Vein endothelial cell (primary cell): ENCODE measurements at places on chromosomes 1 and 21. TPM values are rescaled to one million over a fixed set of nuclear protein-coding genes. Genes with fewer than 3 reads are reported as not detected.

The TMEM54 gene
- 25.1 and 28.1 TPM in 2 replicates for total RNA-seq

The CBR3 gene
- total RNA-seq: 6.2 and 10.9 TPM in 2 replicates

The CASZ1 gene
- total RNA-seq: 1.7 and 2.9 TPM in 2 replicates

The STRIP1 gene
- total RNA-seq: 46.4 and 53.3 TPM in 2 replicates

The FAM72A gene
- 1.6 and 5.1 TPM in 2 replicates for total RNA-seq

The TLCD4 gene
- total RNA-seq: under 0.01 and 0.19 TPM in 2 replicates

The WNT3A gene
- total RNA-seq: not detected in 2 replicates

The NBPF4 gene
- total RNA-seq: not detected in 2 replicates

The CCDC185 gene
- total RNA-seq: not detected in 2 replicates

The SPRR4 gene
- not detected in 2 replicates for total RNA-seq

The OPTC gene
- not detected in 2 replicates for total RNA-seq

The SELP gene
- 14.8 and 65.7 TPM in 2 replicates for total RNA-seq

The TDRD5 gene
- total RNA-seq: not detected in 2 replicates

The CRABP2 gene
- total RNA-seq: 0.65 TPM in 1 of 2 replicates, not detected in the other

The TCHHL1 gene
- total RNA-seq: not detected in 2 replicates

The SLC9C2 gene
- total RNA-seq: not detected in 2 replicates

The ATAD3C gene
- not detected in 2 replicates for total RNA-seq

The LGR6 gene
- under 0.01 TPM in 1 of 2 replicates, not detected in the other for total RNA-seq

The STUM gene
- under 0.01 TPM in 1 of 2 replicates, not detected in the other for total RNA-seq

The PPIAL4G gene
- not detected in 2 replicates for total RNA-seq

The CEP170 gene
- total RNA-seq: 224 and 228 TPM in 2 replicates

The SMIM1 gene
- 2.3 TPM in 1 of 2 replicates, not detected in the other for total RNA-seq

The USH2A gene
- not detected in 2 replicates for total RNA-seq

The REN gene
- total RNA-seq: 0.10 and 0.33 TPM in 2 replicates

The RUNX3 gene
- not detected in 2 replicates for total RNA-seq

The PDZK1 gene
- total RNA-seq: 0.29 and 0.33 TPM in 2 replicates

The HOOK1 gene
- under 0.01 and 0.10 TPM in 2 replicates for total RNA-seq

The IGSF21 gene
- total RNA-seq: not detected in 2 replicates

The OR6K2 gene
- not detected in 2 replicates for total RNA-seq

The LRRN2 gene
- not detected in 2 replicates for total RNA-seq

The SFN gene
- 0.10 TPM in 1 of 2 replicates, not detected in the other for total RNA-seq

The MX2 gene
- 0.19 and 0.98 TPM in 2 replicates for total RNA-seq

The PPFIA4 gene
- under 0.01 and 0.65 TPM in 2 replicates for total RNA-seq

The SELL gene
- total RNA-seq: 2.9 and 3.3 TPM in 2 replicates

The C1orf74 gene
- total RNA-seq: 3.0 and 3.3 TPM in 2 replicates

The CCDC27 gene
- total RNA-seq: not detected in 2 replicates

The ADORA1 gene
- not detected in 2 replicates for total RNA-seq

The LCE6A gene
- not detected in 2 replicates for total RNA-seq

The MEX3A gene
- total RNA-seq: 15.8 and 19.9 TPM in 2 replicates

The CLDN19 gene
- total RNA-seq: not detected in 2 replicates

The KRTAP12-2 gene
- total RNA-seq: not detected in 2 replicates

The FAM43B gene
- total RNA-seq: not detected in 2 replicates

The SH3BP5L gene
- total RNA-seq: 24.8 TPM in 2 replicates

The HSD3B1 gene
- total RNA-seq: not detected in 2 replicates

The SPATA1 gene
- total RNA-seq: 0.98 and 1.1 TPM in 2 replicates

The CD5L gene
- total RNA-seq: not detected in 2 replicates

The RCSD1 gene
- total RNA-seq: 0.65 and 0.96 TPM in 2 replicates

The FAAH gene
- total RNA-seq: 0.48 and 1.3 TPM in 2 replicates

The ATP6V0B gene
- 83.9 and 85.5 TPM in 2 replicates for total RNA-seq

The CDC14A gene
- 18.6 and 29.8 TPM in 2 replicates for total RNA-seq

The ESPN gene
- total RNA-seq: 0.67 and 1.3 TPM in 2 replicates

The CLDN17 gene
- total RNA-seq: not detected in 2 replicates

The THEM5 gene
- not detected in 2 replicates for total RNA-seq
